Fibroblast of skin of scalp (primary cell): ENCODE measurements at places on chromosomes 13 and 19.
A peak's percentile ranks its signal among the peaks of the same experiment; 100 is the strongest.

- peak; percentile 75 for DNase-seq
Measured at GRCh38 chr13:41652735-41653361, 195.5 kb downstream of the RGCC start.

DNA sequence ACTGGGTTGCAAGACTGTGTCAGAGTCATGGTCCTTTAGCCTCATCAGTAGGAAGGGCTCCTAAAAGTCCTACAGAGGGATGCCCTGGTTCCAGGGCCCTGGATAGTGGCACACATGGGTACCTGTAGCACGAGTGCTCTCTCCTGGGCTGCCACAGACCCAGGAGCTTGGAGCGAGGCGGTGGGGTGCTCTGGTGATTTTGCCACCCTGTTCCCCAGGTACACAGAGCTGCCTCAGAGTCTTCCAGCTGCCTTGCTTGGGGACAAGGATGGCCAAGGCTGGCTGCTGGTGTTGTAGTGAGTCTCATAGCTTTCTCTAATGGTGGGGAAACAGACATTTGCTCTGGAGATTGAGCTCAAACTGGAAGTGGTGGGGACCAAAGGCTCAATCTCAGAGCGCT is 53.9 kb upstream of the OLFM4 start:
- DNase-seq: no peak

DNA sequence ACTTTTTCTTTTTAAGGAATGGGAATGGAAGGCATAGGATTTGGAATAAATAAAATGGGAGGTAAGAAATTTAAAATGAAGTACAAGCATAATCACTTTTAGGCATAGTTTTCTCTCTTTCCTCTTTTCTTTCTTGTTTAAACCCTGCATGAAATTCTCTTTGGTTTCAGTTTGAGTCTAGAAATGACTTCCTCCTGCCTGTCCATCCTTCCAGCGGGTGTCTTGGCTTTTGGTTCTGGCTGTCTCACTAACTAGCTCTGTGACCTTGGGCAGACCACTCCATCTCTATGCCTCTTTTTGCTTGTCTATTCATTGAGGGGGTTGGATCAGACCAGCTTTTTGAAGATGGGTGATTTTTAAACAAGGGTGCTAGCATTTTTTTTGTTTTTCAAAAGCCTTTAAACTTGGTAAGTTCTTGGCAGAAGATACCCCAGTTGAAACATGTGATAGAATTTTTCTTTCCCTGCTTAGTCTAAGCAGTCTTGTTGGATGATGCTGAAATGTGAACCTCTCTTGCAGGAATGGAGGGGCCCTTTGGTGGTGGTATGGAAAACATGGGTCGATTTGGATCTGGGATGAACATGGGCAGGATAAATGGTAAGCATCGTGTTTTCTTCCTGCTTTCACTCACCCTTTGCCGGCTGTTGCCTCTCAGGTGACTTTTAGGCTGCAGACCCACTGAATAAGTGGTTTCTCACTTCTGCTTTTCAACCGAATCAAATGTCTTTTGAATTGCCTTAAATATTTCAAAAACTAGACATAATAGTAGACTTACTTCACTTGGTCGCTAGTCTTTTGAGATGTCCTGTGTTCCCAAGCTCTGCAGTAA is 28.6 kb downstream of the PRAM1 start:
- no peak for DNase-seq

GRCh38 chr13:31774186-31774750 is 34.9 kb downstream of the RXFP2 start:
- DNase-seq: no peak

- DNase-seq: no peak
Measured at GRCh38 chr19:32687681-32688080, 3.9 kb upstream of the NUDT19 start.

DNA sequence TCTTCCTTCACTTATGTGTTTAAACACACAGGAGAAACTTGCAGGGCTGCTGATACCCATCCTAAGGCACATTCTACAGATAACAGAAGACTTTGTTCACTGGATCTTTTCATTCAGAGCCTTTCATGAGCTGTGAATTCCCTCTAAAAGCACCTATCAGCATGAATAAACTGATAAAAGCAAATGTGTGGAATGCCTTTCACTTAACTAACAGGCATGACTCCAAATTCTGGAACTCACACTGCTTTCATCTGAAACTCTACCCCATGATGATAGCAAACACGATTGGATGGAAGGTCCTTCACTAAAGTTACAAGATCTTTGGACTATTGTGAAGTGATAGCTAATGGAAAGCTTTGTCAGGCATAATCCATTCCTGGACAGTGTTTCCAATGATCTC is 457.3 kb downstream of the EFNB2 start:
- DNase-seq: peak; percentile 28

- DNase-seq: no peak
Measured at GRCh38 chr13:59437544-59438301, 726.0 kb downstream of the DIAPH3 start.

- no peak for DNase-seq
Measured at GRCh38 chr19:39471756-39472536, 8.7 kb upstream of the TIMM50 start.

DNA sequence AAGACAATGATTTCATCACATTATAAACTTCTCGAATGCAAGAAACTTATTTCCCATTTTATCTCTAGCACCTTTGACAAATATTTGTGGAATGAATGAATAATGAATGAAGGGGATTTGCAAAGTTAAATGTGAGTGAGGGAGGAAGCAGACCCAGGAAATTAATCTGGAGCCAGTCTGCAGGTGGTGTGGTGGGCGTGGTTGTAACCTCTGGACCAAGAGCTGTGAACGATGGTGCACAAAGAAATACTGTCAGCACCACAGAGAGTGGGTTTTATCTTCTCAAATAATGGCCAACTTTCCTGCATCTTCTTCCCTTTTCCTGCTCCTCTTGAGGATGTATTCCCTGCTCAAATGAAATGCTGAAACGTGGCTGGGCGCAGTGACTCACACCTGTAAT is 11.0 kb upstream of the ZNF792 start:
- no peak for DNase-seq

DNA sequence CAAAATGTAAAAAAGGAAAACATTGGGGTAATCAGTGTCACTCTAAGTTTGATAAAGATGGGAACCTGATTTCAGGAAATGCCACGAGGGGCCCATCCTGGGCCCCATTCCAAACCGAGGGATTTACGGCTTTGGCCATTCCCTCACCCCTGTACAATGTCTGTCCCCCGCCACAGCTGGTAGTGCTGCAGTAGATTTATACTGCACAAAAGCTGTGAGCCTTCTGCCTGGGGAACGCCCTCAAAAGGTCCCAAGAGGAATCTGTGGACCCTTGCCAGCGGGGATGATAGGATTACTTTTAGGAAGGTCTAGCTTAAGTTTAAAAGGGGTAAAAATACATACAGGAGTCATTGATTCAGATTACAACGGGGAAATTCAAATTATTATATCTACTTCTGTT is 173.4 kb upstream of the SGCG start:
- DNase-seq: peak; percentile 10
